Stimulated activated CD4-positive, alpha-beta T cell treated with anti-CD3 and anti-CD28 coated beads, Interleukin-12 subunit alpha, Interleukin-12 subunit beta, amount 100 ng/mL, for 48 hours (primary cell): ENCODE measurements at places on chromosomes 1 and 21.

GRCh38 chr1:46689356-46689755 lies 17.7 kb downstream of the TEX38 start:
- DNase-seq, result no peak

DNA sequence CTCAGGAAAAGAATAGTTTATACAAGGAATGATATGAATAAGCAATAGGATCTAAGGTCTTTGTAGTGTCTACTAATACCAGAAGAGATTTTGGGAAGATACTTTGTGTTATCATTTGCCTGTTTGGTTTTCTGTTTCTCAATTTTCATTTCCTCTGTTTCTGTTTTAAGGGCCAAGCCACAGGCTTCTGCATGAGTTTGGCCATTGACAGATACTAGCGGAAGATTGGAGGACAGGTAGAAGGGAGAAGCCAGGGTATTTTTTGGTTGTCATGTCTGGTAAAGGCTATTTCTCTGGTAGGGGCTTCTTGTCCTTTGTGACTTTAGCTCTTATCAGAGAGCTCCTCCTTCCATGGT lies 51.4 kb downstream of the HS2ST1 start:
- DNase-seq, result no peak

DNA sequence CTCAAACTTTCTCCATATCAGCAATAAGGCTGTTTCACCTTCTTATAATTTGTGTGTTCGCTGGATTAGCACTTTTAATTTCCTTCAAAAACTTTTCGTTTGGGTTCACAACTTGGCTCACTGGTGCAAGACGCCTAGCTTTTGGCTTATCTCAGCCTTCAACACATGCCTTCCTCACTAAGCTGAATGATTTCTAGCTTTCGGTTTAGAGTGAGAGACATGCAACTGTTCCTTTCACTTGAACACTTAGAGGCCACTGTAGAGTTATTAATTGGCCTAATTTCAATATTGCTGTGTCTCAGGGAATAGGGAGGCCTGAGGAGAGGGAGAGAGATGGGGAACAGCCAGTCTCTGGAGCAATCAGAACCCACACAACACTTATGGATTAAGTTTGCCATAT lies 41.2 kb upstream of the IFNLR1 start:
- no peak for DNase-seq

DNA sequence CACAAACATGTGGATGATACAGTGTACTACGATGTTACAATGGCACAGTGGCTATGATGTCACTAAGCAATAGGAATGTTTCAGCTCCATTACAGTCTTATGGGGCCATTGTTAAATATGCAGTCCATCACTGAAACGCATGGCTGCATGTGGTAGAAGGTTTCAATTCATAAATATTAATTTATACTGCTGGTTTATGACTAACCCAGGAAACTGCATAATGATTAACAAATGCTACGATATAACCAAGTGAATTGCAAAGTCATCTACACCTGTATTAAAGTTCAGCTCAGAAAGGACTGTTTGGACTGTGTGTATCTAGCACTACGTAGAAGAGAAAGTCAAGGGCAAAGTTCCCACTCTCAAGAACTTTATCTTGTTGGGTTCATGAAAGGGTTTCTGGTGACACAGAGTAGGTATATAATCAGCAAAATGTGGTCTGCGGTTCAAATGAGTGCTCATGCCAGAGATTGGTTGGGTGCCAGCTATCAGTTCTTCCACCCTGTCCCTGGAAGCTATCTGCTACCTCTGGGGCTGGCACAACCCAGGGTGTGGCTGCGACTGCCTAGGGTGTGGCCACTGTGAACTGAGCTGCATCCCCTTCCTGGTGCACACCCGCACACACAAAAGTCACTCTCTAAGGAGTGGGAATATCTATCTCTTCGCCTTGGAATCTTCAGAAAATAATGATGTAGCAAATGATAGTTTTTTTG lies 14.8 kb downstream of the MGST3 start:
- no peak for DNase-seq

- no peak for DNase-seq
Measured at GRCh38 chr1:55600242-55600641, 385.1 kb upstream of the USP24 start.

- DNase-seq, result no peak
Measured at GRCh38 chr1:58409890-58410289, 136.6 kb downstream of the OMA1 start.
